ENCODE measurements at places on chromosomes 5 and 9.

- no peak for DNase-seq
These were observed 12.3 kb downstream of the MED10 start for GRCh38 chr5:6365977-6366590.

- peak; percentile 71 for DNase-seq
These were observed 683 bp upstream of the ZFAND5 start for GRCh38 chr9:72365525-72366256.

GRCh38 chr9:10843151-10843550, 230.3 kb upstream of the PTPRD start:
- no peak for DNase-seq

- no peak for DNase-seq
These were observed 98.7 kb downstream of the DROSHA start for GRCh38 chr5:31433229-31433628.

Measured in CD4-positive, alpha-beta T cell treated with Interleukin-6 for 4 hours (primary cell).